Activated CD4-positive, alpha-beta memory T cell treated with anti-CD3 and anti-CD28 coated beads for 36 hours (primary cell): ENCODE measurements at places on chromosomes 4 and X. TPM values are rescaled to one million over a fixed set of nuclear protein-coding genes. Genes with fewer than 3 reads are reported as not detected.

The BEX5 gene
- total RNA-seq = 8.4 TPM

The IGSF1 gene
- total RNA-seq = not detected

The WNK3 gene
- 0.46 TPM for total RNA-seq

The SULT1E1 gene
- total RNA-seq = not detected

The BTK gene
- total RNA-seq = 0.21 TPM

The GPR82 gene
- 0.19 TPM for total RNA-seq

The NEXMIF gene
- 0.33 TPM for total RNA-seq

The NDST3 gene
- not detected for total RNA-seq

The GLRB gene
- total RNA-seq = not detected

The GRIA3 gene
- total RNA-seq = not detected

The PHOX2B gene
- total RNA-seq = not detected

GRCh38 chr4:14096396-14096965 is 469.0 kb upstream of the BOD1L1 start:
- no peak for DNase-seq
- no peaks in the 10 kb centered on the region for H3K36me3 ChIP-seq
- no peak overlapping the region for H3K4me3 ChIP-seq
- H3K27me3 ChIP-seq = no peaks in the 10 kb centered on the region

GRCh38 chr4:74230902-74231499 is 73.1 kb downstream of the MTHFD2L start:
- H3K36me3 ChIP-seq = no peaks in the 10 kb centered on the region
- no peaks in the 10 kb centered on the region for H3K27me3 ChIP-seq
- H3K4me3 ChIP-seq = no peak overlapping the region
- no peaks in the 10 kb centered on the region for H3K4me1 ChIP-seq
- DNase-seq = peak; percentile 48
- no peak overlapping the region for H3K27ac ChIP-seq

- H3K36me3 ChIP-seq = no peaks in the 10 kb centered on the region
- no peaks in the 10 kb centered on the region for H3K4me1 ChIP-seq
- H3K27ac ChIP-seq = no peak overlapping the region
- H3K4me3 ChIP-seq = no peak overlapping the region
- DNase-seq = peak; percentile 36
Measured at GRCh38 chr4:100848841-100849240, 331.0 kb upstream of the EMCN start.

DNA sequence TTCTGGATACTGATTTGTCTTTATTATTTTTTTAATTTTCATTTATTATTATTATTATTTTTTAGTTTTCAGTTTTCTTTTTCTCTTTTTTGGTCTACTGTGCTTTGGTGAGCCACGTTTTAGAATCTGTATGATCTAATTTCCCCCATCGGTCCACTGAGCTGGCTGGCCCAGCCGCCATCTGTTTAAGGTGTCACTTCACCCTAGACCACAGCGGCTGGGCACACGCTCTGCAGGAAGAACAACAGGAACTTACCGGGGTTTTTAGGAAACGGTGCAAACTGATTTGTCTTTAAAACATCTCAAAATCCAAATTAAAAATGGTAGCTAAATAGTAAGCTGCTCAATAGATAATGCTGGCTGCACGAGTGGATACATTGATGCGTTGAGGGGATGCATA is 48.8 kb upstream of the AMOT start:
- DNase-seq = no peak
- H3K4me1 ChIP-seq = peaks cover 4% of the 10 kb centered on the region
- no peak overlapping the region for H3K27ac ChIP-seq
- no peak overlapping the region for H3K4me3 ChIP-seq

GRCh38 chr4:171087089-171087488 is 726.1 kb upstream of the GALNTL6 start:
- no peak for DNase-seq
- H3K36me3 ChIP-seq = no peaks in the 10 kb centered on the region
- H3K27me3 ChIP-seq = no peaks in the 10 kb centered on the region
- no peak overlapping the region for H3K4me3 ChIP-seq
- H3K27ac ChIP-seq = no peak overlapping the region

DNA sequence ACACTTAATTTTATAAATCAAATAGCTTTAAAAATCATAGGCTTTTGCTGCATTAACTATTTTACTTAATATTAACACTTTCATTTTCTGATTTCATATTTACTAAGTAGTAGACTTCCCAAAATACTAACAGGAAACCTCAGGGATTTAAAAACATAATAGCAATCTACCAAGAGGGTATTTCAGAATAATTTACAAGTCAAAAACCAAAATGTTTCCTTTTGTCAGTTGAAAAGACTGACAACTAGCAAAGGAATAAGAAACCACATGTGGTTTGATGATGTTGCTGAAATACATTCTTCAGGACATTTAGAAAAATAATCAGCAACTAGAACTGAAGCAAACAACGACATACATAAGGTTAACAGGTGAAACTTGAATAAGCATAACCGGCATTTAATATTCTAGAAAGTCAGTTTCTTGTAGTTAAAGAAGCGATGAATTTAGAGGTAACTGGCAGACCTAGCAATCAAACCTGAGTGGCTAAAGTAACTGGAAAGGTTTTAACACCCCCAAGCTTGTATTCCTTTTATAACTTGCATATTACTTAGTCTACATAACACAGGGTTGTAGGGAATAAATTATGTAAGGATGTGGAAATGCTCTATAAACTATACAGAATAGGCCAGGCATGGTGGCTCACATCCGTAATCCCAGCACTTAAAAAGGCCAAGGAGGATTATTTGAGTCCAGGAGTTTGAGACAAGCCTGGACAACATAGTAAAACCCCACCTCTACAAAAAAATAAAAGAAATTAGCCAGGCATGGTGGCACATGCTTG is 40.0 kb downstream of the DHX15 start:
- H3K4me1 ChIP-seq = peaks cover 37% of the 10 kb centered on the region
- no peaks in the 10 kb centered on the region for H3K27me3 ChIP-seq
- no peak for DNase-seq
- H3K4me3 ChIP-seq = no peak overlapping the region

DNA sequence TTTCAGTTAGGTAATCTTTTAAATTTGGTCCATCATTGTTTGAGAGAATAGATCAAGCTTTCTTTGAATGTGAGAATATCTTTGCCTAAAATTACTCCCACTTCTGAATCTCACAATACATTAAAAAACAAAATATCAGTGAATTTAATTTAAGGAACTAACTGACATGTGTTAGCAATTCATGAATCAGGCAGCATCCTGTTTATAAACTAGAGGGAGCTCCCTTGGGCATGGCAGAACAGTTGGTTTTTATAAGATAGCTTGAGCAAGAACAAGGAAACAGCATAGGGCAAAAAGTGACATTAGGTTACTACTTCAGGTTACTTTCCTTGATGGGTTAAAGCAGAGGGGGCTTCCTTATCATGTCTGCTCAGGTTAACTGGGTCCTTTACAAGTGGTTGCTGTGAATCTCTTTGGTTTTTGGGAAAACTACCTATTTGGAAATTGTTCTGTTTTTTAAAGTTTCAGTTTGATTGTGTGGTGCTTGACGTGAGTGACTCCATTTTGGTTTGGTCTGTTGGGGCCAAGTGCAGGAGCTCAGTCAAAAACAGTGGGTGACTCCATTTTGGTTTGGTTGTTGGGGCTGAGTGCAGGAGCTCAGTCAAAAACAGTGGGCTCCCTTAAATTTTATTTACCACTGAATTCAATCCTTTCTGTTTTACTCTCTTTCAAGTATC is 68.0 kb downstream of the PPEF2 start:
- no peak overlapping the region for H3K27ac ChIP-seq
- no peaks in the 10 kb centered on the region for H3K36me3 ChIP-seq
- H3K4me3 ChIP-seq = no peak overlapping the region
- H3K4me1 ChIP-seq = no peaks in the 10 kb centered on the region
- H3K27me3 ChIP-seq = peaks cover 2% of the 10 kb centered on the region
- DNase-seq = no peak

- no peak overlapping the region for H3K4me3 ChIP-seq
- H3K27me3 ChIP-seq = no peaks in the 10 kb centered on the region
- no peak overlapping the region for H3K27ac ChIP-seq
- H3K4me1 ChIP-seq = no peaks in the 10 kb centered on the region
- H3K36me3 ChIP-seq = no peaks in the 10 kb centered on the region
- no peak for DNase-seq
Measured at GRCh38 chr4:181148470-181148869, 1094.7 kb upstream of the TENM3 start.

DNA sequence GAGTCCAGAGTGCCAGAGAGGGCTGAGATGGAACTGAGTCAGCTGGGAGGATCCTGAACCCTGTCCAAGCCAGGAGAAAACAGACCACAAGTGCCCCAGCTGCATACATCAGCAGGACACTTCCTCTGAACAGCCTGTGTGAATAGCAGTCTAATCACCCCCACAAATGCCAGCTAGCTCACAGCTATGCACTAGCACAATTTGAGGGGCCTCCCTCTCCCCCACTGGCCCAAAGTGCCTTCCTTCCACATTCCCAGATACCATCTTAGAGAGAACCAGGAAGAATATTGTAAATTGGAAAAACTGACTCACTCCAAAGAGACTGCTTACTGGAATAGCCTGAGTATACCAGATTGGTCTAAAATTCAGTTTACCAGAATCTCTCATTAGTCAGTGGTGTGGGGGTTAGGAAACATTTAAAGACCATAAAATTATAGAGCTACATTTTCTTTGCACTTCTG is 292.6 kb upstream of the KLF3 start:
- H3K27me3 ChIP-seq = no peaks in the 10 kb centered on the region
- H3K4me3 ChIP-seq = no peak overlapping the region
- no peak overlapping the region for H3K27ac ChIP-seq
- no peak for DNase-seq
- no peaks in the 10 kb centered on the region for H3K36me3 ChIP-seq

DNA sequence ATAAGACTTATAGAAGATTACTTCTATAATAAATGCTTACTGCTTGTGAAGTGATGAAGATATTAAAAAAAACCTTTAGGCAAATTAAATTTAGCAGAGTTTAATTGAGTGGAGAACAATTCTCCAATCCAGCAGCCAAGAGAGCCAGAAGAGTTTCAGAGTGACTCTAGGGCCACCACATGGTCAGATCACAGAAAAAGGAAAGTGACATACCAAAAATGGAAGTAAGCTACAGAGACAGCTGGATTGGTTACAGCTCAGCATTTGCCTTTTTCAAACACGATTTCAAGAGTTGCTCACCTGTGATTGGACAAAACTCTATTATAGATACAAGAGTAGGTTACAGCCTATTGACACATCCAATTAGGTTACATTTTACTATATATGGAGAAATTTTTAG is 79.0 kb upstream of the TRAM1L1 start:
- H3K27ac ChIP-seq = no peak overlapping the region
- H3K4me3 ChIP-seq = no peak overlapping the region
- H3K36me3 ChIP-seq = no peaks in the 10 kb centered on the region

GRCh38 chr4:133969202-133969848 is 232.3 kb downstream of the PABPC4L start:
- H3K4me3 ChIP-seq = no peak overlapping the region
- H3K4me1 ChIP-seq = no peaks in the 10 kb centered on the region
- no peaks in the 10 kb centered on the region for H3K36me3 ChIP-seq

DNA sequence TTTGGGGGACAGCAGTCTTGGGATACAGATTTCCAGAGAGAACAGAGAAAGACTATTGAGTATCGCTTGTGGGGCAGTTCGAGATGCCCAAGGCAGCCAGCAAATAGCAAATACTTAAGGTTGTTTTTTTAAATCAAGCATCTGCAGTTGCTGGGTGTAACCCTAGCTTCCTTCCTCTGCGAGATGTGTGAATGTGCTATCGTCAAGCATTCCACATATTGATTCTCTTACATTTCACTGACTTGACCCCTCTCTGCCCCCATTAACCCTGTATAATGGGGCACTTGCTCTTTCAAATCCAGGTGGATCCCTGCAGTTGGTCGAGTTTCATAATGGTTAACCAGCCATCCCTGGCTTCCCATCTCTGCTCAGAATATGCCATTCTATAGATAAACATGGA is 23.5 kb downstream of the KCNE5 start:
- no peak overlapping the region for H3K27ac ChIP-seq
- DNase-seq = no peak
- no peak overlapping the region for H3K4me3 ChIP-seq
- H3K4me1 ChIP-seq = peaks cover 3% of the 10 kb centered on the region
- H3K36me3 ChIP-seq = no peaks in the 10 kb centered on the region

- peaks cover 11% of the 10 kb centered on the region for H3K27me3 ChIP-seq
Measured at GRCh38 chr4:57137261-57137660, 27.1 kb upstream of the IGFBP7 start.

DNA sequence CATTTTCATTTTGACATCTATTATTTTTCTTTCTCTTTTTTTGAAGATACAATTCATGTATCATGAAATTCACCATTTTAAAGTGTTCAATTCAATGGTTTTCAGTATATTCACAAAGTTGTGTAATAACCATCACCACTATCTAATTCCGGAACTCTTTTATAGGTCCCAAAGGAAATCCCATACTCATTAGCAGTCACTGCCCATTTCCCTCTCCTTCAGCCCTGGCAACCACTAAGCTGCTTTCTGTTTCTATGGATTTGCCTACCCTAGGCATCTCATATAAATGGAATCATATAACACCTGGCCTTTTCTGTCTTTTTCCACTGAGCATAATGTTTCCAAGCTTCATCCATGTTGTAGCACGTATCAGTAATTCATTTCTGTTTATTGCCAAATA is 3.2 kb upstream of the FGF2 start:
- H3K27me3 ChIP-seq = peaks cover 41% of the 10 kb centered on the region
- H3K27ac ChIP-seq = no peak overlapping the region
- peaks cover 10% of the 10 kb centered on the region for H3K4me1 ChIP-seq
- DNase-seq = no peak

DNA sequence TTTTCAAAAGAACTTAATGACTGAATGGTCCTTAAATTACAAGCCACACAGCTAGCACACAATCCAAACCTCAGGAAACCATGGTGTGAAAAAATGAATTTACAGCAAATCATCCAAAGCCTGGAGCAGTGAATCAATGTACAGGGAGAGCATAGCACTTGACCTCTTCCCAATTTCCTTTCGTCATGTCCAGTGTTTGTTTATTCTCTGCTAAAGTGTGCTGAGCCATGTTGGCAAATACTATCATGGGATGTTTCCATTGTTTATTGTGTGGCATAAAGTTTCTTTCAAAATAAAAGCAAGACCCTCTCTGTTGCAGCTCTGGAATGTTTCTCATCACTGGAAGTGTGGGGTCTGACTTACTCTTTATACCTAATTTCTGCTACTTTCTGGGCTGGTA is 25.4 kb upstream of the FAM47B start:
- H3K36me3 ChIP-seq = no peaks in the 10 kb centered on the region
- DNase-seq = no peak
- no peaks in the 10 kb centered on the region for H3K4me1 ChIP-seq
